Uterus (tissue), 4 donors: ENCODE measurements at places on chromosomes 6 and 20.

GRCh38 chr6:39490108-39490507, 167.6 kb upstream of the KCNK16 start:
- peak overlapping the region; percentile 23 for H3K27ac ChIP-seq
- DNase-seq = no peak
- H3K27me3 ChIP-seq = no peaks in the 10 kb centered on the region
- H3K4me3 ChIP-seq = no peak overlapping the region

GRCh38 chr6:118588626-118589025, 40.5 kb downstream of the PLN start:
- H3K4me3 ChIP-seq = no peak overlapping the region
- no peaks in the 10 kb centered on the region for H3K36me3 ChIP-seq
- peaks cover 5% of the 10 kb centered on the region for H3K4me1 ChIP-seq
- no peak overlapping the region for H3K27ac ChIP-seq
- H3K27me3 ChIP-seq = no peaks in the 10 kb centered on the region

- H3K4me1 ChIP-seq = no peaks in the 10 kb centered on the region
- H3K4me3 ChIP-seq = no peak overlapping the region
- DNase-seq = no peak
- no peaks in the 10 kb centered on the region for H3K27me3 ChIP-seq
These were observed 30.9 kb downstream of the LBP start for GRCh38 chr20:38377039-38377685.

DNA sequence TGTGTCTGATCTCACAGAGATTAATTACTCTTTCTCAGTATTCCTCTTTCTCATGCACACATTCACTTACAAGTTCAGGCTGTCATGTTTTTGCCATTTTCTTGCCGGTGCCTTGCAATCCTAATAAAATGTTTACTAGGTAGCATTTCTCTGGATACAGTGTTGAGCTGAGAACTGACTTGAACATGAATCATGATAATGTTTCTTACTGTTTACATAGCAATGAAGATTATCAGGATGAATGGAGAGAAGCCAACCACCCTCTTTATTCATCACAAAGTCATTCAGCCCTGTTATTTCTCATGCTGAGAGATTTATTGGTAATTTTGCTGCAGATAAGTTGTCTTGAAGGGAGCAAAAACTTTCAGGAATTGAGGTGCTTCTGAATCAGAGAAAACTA, 185.5 kb upstream of the ECI2 start:
- DNase-seq = no peak
- peaks cover 8% of the 10 kb centered on the region for H3K4me1 ChIP-seq
- no peaks in the 10 kb centered on the region for H3K27me3 ChIP-seq
- H3K4me3 ChIP-seq = no peak overlapping the region

GRCh38 chr6:128403618-128404444, 116.6 kb downstream of the PTPRK start:
- no peak for DNase-seq
- no peaks in the 10 kb centered on the region for H3K36me3 ChIP-seq
- H3K4me1 ChIP-seq = no peaks in the 10 kb centered on the region
- H3K27me3 ChIP-seq = no peaks in the 10 kb centered on the region
- H3K27ac ChIP-seq = no peak overlapping the region
- H3K4me3 ChIP-seq = no peak overlapping the region

DNA sequence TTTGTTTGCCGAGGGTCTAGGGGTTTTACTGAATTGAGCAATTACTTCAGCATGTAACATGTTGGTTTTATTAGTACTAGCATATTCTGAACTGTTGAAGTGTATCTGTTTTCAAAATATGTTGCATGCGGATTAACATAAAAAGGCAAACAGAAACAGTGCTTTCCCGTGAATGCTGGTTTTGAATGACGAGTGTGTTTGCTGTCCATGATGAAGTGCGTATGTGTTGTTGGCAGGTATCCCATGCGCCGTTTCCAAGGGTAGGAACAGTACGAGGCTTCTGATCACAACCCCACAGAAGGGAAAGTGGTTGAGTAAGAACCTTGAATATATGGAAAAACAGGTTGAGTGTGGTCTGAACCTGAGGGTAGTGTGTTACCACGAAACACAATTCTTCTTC, 232.9 kb downstream of the SAMD5 start:
- DNase-seq = no peak
- no peaks in the 10 kb centered on the region for H3K4me1 ChIP-seq
- no peaks in the 10 kb centered on the region for H3K27me3 ChIP-seq
- no peak overlapping the region for H3K27ac ChIP-seq
- no peaks in the 10 kb centered on the region for H3K36me3 ChIP-seq

DNA sequence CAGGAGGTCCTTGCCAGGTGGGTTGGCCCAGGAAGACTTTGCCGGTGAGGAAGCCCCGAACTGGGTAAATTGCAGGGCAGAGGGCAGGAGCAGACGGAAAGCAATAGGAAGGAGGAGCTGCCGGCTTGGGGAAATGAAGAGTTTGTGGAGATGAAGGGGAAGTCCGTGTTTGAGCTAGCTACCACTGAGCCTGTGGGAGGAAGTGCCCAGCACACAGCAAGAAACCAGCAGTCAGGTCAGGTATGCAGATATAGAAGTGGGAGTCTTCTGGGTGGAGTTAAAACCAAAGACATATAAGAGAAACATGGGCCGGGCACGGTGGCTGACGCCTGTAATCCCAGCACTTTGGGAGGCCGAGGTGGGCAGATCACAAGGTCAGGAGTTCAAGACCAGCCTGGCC, 34.7 kb downstream of the CD24 start:
- no peaks in the 10 kb centered on the region for H3K36me3 ChIP-seq
- no peak overlapping the region for H3K4me3 ChIP-seq
- no peak for DNase-seq
- no peaks in the 10 kb centered on the region for H3K4me1 ChIP-seq

GRCh38 chr6:148322704-148323103, 19.9 kb upstream of the SASH1 start:
- H3K4me3 ChIP-seq = no peak overlapping the region
- H3K27me3 ChIP-seq = no peaks in the 10 kb centered on the region
- no peak for DNase-seq
- no peak overlapping the region for H3K27ac ChIP-seq
- H3K4me1 ChIP-seq = no peaks in the 10 kb centered on the region
- no peaks in the 10 kb centered on the region for H3K36me3 ChIP-seq

DNA sequence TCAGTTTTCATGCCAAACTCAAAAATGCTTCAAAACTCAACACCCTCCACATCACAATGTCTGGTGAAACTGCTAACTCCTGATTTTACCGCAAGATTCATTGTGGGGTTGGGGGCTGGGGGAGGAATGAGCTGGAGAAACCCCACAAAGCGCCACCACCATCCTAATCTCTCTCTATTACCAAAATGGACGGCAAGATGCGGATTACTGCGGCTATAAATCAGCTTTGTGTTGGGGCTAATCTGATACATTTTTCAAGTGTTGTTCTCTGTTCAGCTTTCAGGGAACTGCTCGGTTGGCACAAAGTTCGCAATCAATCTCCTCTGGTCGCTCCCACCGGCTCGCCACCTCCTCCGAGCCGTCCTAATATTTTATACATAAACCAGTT, 83.7 kb downstream of the TMEM242 start:
- H3K36me3 ChIP-seq = no peaks in the 10 kb centered on the region
- H3K27me3 ChIP-seq = no peaks in the 10 kb centered on the region
- peak overlapping the region; percentile 87 for H3K27ac ChIP-seq
- DNase-seq = no peak
- peak overlapping the region; percentile 27 for H3K4me3 ChIP-seq

- DNase-seq = no peak
- no peak overlapping the region for H3K27ac ChIP-seq
- H3K4me1 ChIP-seq = no peaks in the 10 kb centered on the region
- H3K4me3 ChIP-seq = no peak overlapping the region
These were observed 24.3 kb downstream of the BMP6 start for GRCh38 chr6:7750197-7750596.

- H3K36me3 ChIP-seq = no peaks in the 10 kb centered on the region
- peak; percentile 11 for DNase-seq
- H3K4me3 ChIP-seq = no peak overlapping the region
- no peaks in the 10 kb centered on the region for H3K4me1 ChIP-seq
- H3K27me3 ChIP-seq = no peaks in the 10 kb centered on the region
These were observed 67.0 kb upstream of the FRMD1 start for GRCh38 chr6:168145747-168146596.

- no peaks in the 10 kb centered on the region for H3K27me3 ChIP-seq
- peak within 1 kb of the TSS; percentile 85 for H3K27ac ChIP-seq
- no peaks in the 10 kb centered on the region for H3K36me3 ChIP-seq
- H3K4me3 ChIP-seq = peak within 1 kb of the TSS; percentile 27
- DNase-seq = peak; percentile 55
These were observed at the start of gene CD93 for GRCh38 chr20:23086056-23086566. Gene CD93 (minus strand): TSS chr20:23086324. CDS start chr20:23086192, 132 bp downstream.

- H3K4me3 ChIP-seq = no peak overlapping the region
- no peak for DNase-seq
- H3K4me1 ChIP-seq = no peaks in the 10 kb centered on the region
- H3K27me3 ChIP-seq = no peaks in the 10 kb centered on the region
- no peak overlapping the region for H3K27ac ChIP-seq
- no peaks in the 10 kb centered on the region for H3K36me3 ChIP-seq
These were observed 49.5 kb downstream of the DLGAP4 start for GRCh38 chr20:36355469-36356171.

DNA sequence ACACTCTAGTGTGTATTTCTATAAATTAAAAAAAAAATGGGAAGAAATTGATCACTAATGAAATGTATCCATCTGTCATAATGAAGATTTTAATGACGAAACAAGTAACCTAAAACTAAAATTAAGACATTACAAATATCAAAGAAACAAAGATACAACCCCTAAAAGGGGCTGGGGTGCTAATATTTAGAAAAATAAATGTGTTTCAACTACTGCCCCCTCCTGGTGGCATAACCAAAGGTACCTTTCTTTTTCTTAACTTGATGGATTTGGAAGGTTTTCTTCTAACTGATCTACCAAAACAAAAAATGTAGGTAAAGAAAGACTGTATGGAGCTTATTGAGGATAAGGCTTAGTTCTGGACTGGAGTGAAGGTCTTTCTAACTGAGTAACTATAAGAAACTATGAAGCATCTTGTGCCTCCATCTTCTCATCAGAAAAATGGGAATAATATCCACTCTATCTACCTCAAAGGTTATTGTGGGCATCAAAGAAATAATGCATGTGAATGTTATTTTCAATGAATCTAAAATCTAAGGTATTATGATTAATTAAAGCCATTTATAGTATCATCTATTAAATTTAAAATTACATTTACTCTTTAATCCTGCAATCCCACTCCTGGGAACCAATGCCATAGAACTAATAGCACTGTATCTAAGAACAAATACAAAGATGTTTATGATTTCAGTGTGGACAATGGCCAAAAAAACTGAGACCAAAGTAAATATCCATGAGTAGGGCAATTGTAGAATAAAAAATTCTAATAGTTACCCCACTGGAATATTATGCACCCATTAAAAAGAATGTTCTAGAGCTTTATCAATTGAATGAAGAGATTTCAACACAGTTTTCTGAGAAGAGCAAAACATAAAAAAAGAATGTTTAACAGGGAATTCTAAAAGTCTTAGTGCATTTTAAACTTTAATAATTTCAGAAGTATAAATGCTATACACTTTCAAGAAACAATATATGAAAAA, 117.2 kb downstream of the BACH2 start:
- no peaks in the 10 kb centered on the region for H3K4me1 ChIP-seq
- H3K27me3 ChIP-seq = no peaks in the 10 kb centered on the region
- no peak for DNase-seq
- H3K4me3 ChIP-seq = no peak overlapping the region

DNA sequence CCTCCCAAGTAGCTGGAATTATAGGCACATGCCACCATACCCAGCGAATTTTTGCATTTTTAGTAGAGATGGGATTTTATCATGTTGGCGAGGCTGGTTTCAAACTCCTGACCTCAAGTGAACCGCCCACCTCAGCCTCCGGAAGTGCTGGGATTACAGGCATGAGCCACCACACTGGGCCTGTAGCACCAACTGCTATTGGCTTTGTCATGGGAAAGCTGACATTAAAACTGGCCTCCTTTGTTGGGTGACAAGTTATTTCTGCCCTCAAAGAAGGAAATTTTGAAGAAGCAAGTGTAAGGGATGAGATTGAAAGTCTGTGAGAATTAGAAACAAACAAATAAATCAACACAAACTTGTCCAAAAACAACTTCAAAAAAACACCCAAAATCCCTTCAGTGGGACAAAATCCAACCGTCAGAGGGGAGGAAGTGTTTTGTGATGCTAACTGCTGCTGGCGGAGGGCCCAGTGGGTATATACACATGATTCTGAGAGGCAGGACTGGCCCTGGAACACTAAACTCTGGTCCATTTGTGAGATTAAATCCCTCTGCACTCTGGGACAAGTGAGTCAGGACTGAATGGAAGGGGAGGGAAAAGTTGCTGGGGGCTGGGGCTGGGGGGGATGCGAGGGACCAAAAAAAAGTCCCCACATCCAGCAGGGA, 87.5 kb upstream of the NAA20 start:
- no peak overlapping the region for H3K4me3 ChIP-seq
- no peaks in the 10 kb centered on the region for H3K36me3 ChIP-seq
- DNase-seq = no peak
- H3K27ac ChIP-seq = peak overlapping the region; percentile 61
